Cardiac septum (tissue), 1 donor: ENCODE measurements at places on chromosomes 4 and X. TPM values are rescaled to one million over a fixed set of nuclear protein-coding genes. Genes with fewer than 3 reads are reported as not detected.

DNA sequence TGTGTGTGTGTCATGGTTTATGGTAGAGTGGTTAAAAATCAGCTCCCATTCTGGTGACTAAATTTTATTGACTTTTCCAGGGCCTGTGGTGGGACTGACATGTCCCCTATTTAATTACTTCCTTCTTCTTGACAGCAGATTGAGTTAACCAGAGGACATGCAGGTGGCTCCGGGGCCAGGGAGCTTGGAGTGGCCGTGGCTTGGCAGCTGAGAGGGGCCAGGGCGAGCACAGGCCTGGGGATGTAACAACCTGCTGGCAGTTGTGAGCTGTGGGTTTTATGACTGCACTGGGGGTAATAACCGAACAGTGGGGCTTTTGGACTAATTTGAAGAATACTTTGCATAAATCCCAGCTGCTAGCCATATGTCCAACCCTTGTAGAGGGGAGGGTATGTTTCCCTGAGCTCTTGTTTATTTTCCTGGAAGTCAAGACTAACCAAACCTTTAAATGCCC, 186.0 kb downstream of the MID1IP1 start:
- no peak for DNase-seq

ZFYVE28 gene
- total RNA-seq, result 4.4 TPM

DNA sequence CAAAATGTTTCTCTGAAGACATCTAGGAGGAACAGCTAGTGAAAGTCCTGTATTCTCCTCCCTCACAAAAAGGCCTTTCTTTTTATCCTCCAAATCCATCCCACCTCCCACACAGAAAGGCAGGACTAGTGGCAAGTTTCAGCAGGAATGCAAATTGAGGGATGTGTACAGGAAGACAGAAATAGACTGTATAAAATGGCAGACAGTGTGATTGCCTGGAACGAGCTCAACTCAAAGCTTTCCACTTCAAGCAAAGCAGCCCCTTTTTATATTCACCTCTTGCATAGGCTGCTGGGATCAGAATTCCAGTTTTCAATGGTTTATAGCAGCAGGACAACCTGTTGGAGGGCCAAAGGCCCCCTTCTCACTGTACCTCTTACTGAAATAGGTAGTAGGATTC, 57.5 kb downstream of the DCX start:
- no peak for DNase-seq

GRCh38 chrX:16060252-16060651, 63.1 kb upstream of the GRPR start:
- DNase-seq, result no peak

GRCh38 chr4:140277576-140277975, 95.9 kb upstream of the SCOC start:
- DNase-seq, result no peak
